ENCODE measurements at places on chromosomes 7 and 10. TPM values are rescaled to one million over a fixed set of nuclear protein-coding genes. Genes with fewer than 3 reads are reported as not detected.

GRCh38 chr7:134737566-134738345 is 41.7 kb upstream of the CALD1 start:
- DNase-seq, result peak; percentile 60
- H3K36me3 ChIP-seq, result peaks cover 11% of the 10 kb centered on the region
- H3K4me3 ChIP-seq, result peak overlapping the region; percentile 26
- H3K27me3 ChIP-seq, result no peaks in the 10 kb centered on the region

- peaks cover 15% of the 10 kb centered on the region for H3K4me1 ChIP-seq
- no peak overlapping the region for H3K4me3 ChIP-seq
- no peak overlapping the region for H3K27ac ChIP-seq
- DNase-seq, result no peak
Measured at GRCh38 chr10:117248750-117249465, 8.0 kb downstream of the SLC18A2 start.

DNA sequence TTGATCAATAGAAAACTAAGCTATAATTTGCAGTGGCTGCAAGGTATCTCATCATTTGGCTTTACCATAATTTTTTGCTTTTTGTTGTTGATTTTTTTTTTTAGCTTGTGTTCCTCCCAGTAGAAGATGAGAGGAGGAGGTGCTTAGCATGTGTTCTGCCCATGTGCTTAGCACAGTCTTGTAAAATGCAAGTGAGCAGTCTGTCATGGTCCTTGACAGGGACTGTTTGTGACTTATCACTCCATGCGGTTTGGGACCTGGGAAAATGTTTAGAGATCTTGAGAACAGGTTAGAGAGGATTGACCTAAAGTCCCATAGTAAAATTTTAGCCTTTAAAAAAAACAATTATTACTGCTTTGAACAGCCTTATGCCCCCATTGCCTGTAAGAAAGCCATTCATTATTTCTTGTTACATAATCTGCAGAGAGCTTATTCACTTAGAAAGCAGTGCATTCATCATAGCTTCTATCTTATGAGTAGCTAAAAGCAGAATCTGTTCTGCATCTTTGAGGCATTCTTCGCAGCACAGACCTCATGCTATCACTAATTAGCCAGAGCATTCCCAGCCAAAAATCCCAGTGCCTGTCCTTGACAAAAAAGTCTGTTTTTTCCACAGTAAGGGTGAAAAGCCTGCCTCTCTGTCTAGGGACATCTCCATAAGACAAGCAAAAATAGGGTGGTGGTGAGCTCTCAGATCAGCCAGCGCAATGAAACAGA is 748.7 kb upstream of the GALNT17 start:
- H3K27ac ChIP-seq, result no peak overlapping the region
- no peaks in the 10 kb centered on the region for H3K36me3 ChIP-seq
- no peak for DNase-seq
- no peak overlapping the region for H3K4me3 ChIP-seq

DNA sequence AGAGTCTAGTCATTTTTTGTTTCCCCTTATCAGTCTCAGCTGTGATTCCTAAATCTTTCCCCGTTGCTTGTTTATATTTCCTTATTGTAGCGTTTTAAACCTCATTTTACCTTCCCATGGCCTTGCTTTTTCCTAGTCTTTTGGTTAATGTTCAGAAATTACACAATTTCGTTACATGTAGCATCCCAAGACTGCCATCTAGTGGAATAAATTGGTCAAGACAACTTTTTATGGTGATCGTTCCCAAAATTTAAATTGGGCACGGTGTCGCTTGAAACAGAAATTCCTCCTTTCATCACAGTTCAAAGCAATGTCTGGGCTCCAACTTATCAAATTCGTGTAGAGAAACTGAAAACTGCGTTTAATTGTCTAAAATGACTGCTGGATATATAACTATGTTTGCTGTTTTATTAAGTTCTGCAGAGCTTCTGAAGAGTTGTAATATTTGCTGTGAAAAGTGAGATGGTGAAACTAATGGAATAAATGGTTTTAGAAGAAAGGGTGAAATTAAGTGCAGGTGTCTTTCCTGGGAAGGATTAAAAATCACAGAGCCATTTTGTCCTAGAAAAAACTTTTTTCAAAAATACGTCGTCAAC is 370.2 kb downstream of the PHF14 start:
- no peaks in the 10 kb centered on the region for H3K36me3 ChIP-seq
- H3K27ac ChIP-seq, result no peak overlapping the region
- H3K27me3 ChIP-seq, result peaks cover 12% of the 10 kb centered on the region
- no peak overlapping the region for H3K4me3 ChIP-seq

DNA sequence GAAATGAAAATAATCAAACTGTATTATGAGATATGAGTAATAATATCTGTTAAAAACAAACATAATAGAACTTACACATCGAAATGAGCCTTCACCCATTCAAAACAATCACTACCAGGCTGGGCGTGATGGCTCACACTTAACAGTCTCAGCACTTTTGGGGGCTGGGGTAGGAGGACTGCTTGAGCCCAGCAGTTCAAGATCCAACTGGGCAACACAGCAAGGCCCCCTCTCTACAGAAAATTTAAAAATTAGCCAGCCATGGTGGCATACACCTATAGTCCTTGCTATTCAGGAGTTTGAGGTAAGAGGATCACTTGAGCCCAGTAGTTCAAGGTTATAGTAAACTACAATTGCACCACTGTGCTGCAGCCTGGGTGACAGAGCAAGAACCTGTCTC is 75.8 kb downstream of the NT5C2 start:
- no peaks in the 10 kb centered on the region for H3K36me3 ChIP-seq
- H3K4me1 ChIP-seq, result peaks cover 8% of the 10 kb centered on the region
- no peaks in the 10 kb centered on the region for H3K27me3 ChIP-seq
- DNase-seq, result no peak

GRCh38 chr10:71835671-71836595 is 15.1 kb downstream of the PSAP start:
- H3K27me3 ChIP-seq, result no peaks in the 10 kb centered on the region
- peaks cover 51% of the 10 kb centered on the region for H3K4me1 ChIP-seq
- peaks cover 9% of the 10 kb centered on the region for H3K36me3 ChIP-seq
- no peak overlapping the region for H3K4me3 ChIP-seq
- H3K27ac ChIP-seq, result peak overlapping the region; percentile 31

DNA sequence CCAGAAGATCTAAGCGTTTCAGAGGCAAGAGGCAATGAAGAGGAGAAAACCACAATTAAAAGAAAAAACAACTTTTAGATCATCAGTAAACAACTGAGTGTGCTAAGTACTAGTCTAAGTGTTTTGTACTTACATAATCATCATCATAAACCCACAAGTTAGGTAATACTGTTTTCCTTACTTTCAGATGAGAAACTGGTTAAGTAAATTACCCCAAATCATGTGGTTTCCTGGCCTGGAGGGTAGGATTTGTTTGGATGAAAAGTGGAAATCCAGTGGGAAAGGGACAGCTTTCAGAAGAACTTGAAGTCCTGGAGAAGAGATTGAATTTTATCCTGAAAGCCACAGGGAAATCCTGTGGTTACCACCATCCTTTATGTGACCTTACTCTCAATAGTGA is 463.3 kb downstream of the LRMDA start:
- no peaks in the 10 kb centered on the region for H3K36me3 ChIP-seq
- no peaks in the 10 kb centered on the region for H3K27me3 ChIP-seq
- H3K4me3 ChIP-seq, result no peak overlapping the region
- H3K27ac ChIP-seq, result no peak overlapping the region

Gene YKT6
- total RNA-seq, result 51.3 TPM

Gene GNAI1
- 3.6 TPM for total RNA-seq

Measured in activated CD4-positive, alpha-beta T cell treated with anti-CD3 and anti-CD28 coated beads for 36 hours (primary cell).